Globus pallidus (tissue), 1 donor: ENCODE measurements at places on chromosomes 5 and 9.

GRCh38 chr9:120893611-120894307 is 16.8 kb upstream of the PHF19 start:
- no peak for DNase-seq

- peak; percentile 32 for DNase-seq
Observed at GRCh38 chr5:140881889-140882590, at the start of gene PCDHA13. Gene PCDHA13, plus strand, starts transcription at chr5:140882124. Its CDS starts 145 bp downstream, at chr5:140882269.

GRCh38 chr9:136769710-136770191 is 5.4 kb upstream of the LCN15 start:
- no peak for DNase-seq

DNA sequence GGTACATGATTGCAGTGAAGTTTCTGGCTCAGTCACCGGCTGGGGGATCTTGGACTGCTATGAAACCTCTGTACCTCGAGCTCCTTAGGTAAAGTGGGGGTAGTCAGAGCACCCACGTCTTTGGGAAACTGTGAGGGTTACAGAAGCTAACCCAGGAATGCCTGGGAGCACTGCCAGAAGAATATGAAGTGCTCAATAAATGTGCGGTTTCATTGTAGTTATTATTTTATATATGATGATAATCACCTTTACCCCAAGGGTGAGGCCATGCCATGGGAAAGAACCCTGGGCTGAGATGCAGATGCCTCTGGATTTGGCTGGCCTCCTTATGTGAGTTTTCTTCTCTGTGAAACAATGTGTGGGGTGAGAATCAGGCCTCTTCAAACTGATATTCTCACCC is 3.7 kb downstream of the NPR3 start:
- DNase-seq = no peak

GRCh38 chr5:10149911-10150310 is 99.8 kb downstream of the ATPSCKMT start:
- DNase-seq = no peak

DNA sequence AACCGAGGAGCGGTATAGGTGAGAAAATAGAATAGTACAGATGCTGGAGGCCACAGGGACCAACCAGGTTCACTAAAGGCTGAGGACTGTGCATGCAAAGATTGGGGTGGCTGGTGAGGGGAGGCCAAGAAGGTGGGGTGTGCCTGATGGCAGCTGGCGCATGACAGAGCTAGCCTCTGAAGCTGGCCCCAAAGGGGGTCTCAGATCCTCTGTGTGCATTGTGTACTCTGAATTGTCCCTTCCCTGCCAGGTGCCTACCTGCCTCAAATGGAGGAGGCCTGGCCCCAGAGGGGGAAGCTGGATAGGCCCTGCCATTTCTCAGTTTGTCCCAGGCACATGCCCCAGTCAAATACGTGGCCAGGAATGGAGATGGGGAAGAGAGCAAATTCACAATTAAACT is 63.1 kb downstream of the CRB2 start:
- DNase-seq = no peak

DNA sequence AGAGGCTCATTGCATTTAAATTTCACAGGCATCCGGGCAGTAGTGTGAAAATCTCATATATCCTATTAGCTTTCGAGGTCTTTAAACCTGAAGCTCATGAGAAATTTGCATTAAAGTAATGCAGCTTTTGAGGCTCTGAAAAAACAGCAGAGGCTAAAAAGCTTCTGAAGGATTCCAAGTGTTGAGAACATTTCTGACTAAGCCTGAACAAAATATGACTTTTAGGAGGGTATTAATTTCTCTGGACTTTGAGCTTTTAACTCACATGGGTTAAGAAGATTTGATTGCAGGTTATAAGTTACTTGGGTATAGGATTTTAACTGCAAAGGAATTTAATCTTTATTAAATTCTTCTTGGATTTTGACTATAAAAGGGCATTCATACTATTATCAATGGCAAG is 743.9 kb downstream of the TLE1 start:
- DNase-seq = no peak

DNA sequence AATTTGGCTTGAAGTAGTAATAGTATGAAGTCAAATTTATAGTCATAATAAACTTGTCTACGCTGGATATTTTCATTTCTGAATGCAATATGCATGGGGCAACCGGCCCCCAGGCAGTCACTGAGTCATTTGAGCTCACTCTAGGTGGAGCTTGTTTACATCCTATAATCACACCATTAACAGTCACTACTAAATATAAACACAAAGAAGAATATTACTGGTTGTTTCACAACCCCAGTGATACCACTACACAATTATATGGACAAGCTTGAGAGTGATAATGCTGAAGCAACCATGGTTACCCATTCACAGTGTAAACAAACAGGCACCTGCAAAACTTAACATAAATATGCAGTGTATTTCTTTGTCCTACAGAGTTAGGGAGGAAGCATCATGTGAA is 68.7 kb downstream of the MARCHF3 start:
- DNase-seq = no peak

DNA sequence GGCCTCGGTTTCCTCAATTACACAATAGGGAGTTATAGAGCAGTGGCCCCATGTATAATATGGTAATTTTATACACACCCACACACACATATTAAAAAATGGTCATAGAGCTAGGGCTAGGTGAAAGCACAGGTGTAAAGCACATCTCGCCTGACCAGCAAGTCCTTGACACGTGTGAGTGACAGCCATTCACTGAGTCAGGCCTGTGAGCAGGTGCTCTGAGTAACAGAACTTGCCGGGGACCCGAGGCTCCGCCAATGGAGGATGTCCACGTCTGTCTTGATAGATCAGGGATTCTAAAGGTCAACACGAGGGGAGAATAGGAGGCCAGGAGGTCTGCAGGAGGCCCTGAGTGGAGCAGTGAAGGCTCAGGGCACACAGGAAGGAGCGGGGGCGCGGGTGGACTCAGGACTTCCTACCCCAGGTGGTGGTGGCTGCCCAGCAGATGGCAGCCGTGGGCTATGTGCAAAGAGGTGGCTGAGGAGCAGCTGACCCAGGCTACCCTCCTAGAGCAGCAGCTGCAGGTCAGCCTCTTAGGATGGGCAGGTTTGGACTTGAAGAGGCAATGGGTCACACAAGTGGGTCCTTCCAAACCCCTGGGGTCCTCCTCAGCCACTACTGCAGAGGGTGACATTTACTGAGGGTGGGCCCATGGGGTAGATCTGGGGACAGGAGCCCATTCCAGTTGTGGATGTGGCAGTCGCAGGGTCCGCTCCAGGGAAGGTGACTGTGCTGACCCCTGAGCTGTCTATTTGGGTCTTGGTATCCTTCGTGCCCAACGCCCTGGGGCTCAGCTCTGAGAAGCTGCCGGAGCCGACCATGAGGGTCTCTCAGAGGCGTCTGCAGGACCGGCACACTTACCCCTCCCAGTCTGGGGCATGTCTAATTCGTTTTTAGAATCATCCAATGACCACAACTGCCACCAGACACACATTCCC is 45.9 kb downstream of the PRRT1B start:
- DNase-seq = peak; percentile 75

- no peak for DNase-seq
Observed at GRCh38 chr9:88781628-88782391, 209.5 kb upstream of the S1PR3 start.

GRCh38 chr5:132420706-132421272 is 51.3 kb downstream of the SLC22A5 start:
- DNase-seq = no peak

DNA sequence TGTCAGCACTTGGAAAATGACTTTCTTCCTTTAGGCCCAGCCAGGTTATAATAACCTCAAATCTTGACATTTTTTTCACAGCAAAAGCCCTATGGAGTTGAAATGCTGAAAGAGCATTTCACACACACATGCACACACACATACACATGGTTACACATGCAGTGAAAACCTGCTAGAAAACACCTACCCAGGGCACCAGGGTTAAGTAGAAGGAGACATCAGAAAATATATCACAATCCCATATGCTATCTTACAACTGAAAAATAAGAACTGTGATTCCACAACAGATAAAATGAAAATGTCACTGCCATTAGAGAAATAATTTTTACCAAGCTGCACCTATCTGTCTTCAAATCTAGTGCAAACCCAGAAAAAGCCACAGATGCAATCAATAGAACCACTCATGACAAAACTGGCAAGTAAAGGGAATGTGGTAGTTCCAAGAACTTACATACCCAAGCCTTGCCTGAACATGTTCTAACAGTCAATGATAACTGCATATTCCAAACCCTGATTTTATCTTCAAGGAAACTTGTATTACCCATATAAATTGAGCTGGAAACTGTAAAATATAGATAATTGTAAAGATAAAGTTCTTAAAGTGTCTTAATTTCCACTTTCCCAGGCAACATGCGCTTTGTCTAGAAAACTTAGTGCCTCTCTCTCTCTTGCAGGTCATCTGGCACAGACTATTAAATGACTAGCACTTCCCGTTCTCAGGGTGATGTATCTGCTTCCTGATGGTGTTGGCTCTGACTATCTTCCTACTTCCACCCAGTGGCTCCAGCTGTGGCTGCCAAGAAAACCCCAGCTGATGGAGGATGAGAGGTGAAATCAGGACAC is 250.2 kb upstream of the PTGER4 start:
- peak; percentile 20 for DNase-seq

DNA sequence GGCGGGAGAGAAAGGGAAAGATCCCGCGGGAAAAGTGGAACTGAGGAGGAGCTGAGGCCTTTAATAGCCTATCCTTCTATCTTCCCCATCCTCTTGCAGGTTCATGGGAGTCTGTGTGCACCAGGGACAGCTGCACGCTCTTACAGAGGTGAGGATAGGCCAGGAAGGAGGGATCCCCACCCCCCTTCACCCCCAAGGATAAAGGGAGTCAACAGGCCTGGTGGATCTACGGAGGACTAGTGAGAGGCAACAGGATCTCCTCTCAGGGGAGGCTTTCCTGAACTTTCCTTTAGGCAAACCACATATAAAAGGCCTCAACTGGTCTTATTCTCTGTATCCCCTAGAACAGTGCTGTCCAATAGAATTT is 1.1 kb downstream of the TESK1 start:
- peak; percentile 11 for DNase-seq

DNA sequence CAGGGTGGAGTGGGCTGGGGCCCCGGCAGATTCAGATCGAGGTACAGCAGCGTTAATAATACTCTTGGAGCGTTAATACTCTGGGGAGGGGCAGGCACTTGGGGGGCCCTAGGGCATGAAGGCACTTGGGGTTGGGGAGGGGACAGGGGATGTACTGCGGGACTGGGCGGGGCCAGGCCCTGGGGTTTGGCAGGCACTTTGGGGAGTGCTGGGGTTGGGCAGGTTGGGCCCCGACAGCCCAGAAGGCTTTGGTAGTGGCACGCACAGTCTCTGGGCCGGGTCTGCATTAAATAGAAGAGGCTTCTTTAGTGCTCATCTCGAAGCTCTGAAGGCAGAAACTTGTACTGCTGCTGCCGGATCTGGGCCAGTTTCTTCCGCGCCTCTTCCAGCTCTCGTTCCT is 7.8 kb upstream of the TPM2 start:
- DNase-seq = no peak

- no peak for DNase-seq
Observed at GRCh38 chr5:54667136-54667535, 149.6 kb downstream of the SNX18 start.
